ENCODE measurements at places on chromosomes 5 and 9. TPM values are rescaled to one million over a fixed set of nuclear protein-coding genes. Genes with fewer than 3 reads are reported as not detected.

- DNase-seq, result no peak
These were observed 14.3 kb downstream of the PHF2 start for GRCh38 chr9:93590609-93591234.

SPATA31D4 gene
- total RNA-seq, result not detected

HEMGN gene
- 0.56 TPM for total RNA-seq

DNA sequence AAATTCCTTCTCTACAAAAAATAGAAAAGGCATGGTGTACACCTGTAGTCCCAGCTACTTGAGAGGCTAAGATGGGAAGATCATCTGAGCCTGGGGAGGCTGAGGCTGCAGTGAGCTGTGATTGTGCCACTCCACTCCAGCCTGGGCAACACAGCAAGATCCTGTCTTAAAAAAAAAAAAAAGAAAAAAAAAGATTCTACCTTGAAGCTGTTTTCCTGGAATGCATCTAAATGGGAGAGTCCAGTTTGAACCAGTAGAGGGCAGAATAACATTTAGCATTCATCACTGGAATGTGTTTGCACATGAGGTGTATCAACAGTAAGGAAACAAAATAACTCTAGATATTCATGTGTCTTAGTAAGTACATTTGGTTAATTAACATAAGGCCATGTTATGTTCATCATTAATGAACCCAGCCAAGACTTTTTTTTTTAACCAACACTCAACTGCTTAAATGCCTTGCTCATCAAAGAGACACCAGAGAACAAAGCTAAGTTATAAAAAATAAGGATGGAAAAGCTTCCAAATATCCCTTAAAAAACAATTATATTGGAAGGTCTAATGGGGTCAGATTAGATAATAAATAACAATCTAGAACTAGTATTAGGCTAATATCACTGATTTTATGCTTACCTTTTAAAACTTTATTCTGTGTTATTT is 16.1 kb downstream of the IFNE start:
- DNase-seq, result no peak

GRCh38 chr9:129612123-129612522 is 8.8 kb downstream of the C9orf50 start:
- no peak for DNase-seq

FOXD4 gene
- total RNA-seq, result 0.32 TPM

GRCh38 chr9:69181908-69182353 is 7.9 kb downstream of the TJP2 start:
- no peak for DNase-seq

- no peak for DNase-seq
These were observed 17.6 kb downstream of the ECM2 start for GRCh38 chr9:92518199-92518598.

DNA sequence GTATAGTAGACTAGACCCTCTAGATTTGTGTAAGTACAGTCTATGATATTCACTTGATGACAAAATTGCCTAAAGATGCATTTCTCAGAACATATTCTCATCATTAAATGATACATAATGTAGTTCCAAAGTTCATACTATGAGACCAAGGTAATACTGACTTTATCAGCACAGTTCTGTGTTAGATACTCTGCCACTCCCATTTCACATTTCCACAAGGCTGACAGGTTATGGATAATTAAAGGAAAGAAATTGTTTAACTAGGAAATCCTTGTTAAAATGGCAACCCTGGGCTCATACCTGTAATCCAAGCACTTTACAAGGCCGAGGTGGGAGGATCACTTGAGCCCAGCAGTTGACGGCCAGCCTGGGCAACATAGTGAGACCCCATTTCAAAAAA is 33.6 kb downstream of the TYRP1 start:
- no peak for DNase-seq

SH3RF2 gene
- total RNA-seq, result 11.5 TPM

TLX3 gene
- total RNA-seq, result not detected

DNA sequence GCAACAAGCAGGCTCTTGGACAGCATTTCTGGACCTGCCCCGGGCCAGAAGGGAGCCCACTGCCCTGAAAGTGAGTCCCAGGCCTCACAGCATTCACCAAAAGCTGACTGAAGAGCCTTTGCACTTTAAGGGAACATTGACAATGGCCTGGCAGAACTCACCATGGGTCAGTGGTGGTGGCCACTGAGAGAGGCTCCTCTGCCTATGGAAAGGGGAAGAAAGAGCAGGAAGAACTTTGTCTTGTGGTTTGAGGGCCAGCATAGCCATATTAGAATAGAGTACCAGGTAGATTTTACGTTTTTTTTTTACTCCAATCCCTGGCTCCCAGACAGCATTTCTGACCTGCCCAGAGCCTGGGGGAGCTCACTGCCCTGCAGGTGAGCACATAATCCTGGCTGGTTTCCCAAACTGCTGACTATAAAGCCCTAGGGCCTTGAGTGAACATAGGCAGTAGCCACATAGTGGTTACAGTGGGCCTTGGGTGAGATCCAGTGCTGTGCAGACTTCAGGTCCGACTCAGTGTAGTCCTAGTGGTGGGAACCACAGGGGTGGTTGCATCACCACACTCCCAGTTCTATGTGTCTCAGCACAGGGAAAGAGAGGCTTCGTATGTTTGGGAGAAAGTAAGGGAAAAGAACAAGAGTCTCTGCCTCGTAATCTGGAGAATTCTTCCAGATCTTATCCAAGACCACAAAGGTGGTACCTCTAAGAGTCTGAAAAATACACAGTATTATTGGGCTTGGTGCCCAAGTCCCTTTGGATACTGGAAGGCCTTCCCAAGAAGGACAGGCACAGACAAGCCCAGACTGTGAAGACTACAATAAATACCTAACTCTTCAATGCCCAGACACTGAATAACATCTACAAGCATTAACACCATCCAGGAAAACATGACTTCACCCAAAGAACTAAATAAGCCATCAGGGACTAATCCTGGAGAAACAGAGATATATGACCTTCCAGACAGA is 89.5 kb downstream of the TSSK1B start:
- DNase-seq, result no peak

GRCh38 chr9:35958104-35958837 is at the start of gene OR2S2:
OR2S2 (minus strand) TSS chr9:35958154; CDS start chr9:35958098, 56 bp downstream.
- no peak for DNase-seq

DNA sequence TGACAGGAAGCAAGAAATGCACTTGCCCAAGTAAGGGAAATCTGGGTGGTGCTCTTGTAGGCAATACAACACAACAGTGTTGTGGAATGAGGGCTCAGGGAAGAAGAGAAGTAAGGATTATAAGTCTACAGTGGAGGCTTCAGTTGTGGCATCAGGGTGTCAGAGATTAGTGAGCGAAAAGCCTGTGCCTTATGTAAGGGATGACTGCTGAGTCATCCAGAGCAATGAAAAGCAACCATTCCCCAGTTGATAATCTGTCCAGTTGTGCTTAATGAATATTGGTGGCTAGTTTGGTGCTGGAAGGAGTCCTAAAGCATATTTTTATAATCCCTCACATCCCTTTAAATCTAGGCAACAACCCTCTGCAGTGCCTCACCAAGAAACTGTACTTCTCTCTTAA is 42.0 kb downstream of the FBXO38 start:
- DNase-seq, result no peak

TMEM38B gene
- total RNA-seq, result 10.9 TPM

DNA sequence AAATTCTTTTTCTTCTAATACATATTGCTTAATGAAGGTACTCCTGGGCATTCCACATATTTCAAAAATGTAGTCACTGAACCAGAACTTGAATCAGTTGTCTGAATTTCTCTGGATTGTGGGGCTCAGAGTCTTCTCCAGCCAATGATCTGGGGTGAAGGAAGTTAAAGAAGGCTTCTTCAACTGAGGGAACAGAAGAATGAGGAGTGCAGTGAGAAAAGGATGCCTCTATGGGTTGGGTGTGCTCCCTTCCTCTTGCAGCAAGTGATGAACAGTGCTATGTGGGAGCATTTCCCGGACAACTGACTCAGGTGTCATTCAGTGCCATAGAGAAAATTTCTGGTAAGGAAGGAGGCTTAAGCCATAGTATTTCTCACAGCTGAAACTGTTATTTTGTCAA is 7.9 kb downstream of the LNPEP start:
- DNase-seq, result no peak

ANKRD33B gene
- total RNA-seq, result 5.8 TPM

DNA sequence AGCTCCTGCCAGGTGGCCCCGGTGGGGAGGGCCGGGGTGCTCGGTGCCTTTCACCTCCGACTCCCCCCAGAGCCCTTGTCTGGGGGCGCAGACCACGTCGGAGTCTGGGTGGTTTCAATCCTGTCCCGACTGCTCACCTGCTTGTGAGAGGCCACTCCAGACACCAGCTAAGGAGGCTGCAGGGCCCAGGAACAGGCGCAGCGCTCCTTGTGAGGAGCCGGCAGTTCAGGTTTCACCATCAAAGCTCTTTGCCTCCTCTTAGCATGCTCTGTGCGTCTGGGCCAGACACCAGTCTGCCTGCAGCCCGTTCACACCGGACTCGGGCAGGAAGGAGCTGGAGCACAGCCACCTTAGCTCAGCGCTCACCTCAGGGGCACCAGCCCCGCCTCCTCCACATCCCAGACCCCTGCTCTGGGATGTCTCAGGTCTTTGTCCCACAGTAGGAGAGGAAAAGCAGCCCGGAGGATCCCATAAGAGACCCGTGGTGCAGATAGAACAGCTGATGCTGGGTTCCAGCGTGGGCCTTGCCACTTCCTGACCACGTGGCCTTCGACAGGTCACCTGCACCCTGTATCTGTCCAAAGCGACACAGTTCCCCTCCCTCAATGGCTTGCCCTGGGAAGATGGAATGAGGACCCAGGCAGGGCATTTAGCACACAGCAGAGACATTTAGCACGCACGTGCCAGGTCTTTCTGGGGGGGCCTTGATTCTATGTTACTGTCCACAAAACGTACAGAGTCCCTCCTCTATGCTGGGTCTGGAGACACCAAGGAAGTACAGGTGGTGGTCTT is 106.2 kb upstream of the LMX1B start:
- DNase-seq, result peak; percentile 42

- DNase-seq, result no peak
These were observed 327.0 kb upstream of the TNC start for GRCh38 chr9:115444959-115445358.

CCDC69 gene
- 79.0 TPM for total RNA-seq

GRCh38 chr5:153632748-153633290 is 142.3 kb downstream of the GRIA1 start:
- DNase-seq, result no peak

DNA sequence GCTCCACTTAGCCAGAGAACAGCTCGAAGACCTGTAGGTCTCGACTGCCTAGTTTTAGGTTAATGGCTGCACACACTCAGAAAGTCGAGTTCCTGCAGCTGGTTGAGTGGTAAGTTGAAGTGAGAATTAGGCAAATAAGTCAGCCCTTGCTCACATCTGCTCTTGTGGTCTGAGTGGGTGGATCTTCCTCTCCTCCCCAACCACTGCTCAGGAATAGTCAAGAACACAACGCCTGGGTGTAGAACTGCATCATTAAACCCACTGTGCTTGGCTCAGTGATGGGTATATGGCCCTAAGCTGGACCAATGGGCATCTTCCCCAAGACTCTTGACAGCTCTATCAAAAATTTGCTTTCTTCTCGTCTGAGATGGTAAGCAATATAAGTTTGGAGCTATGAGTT is 20.9 kb upstream of the ADAM19 start:
- DNase-seq, result no peak

GRCh38 chr5:41195228-41195627 is 18.1 kb downstream of the C6 start:
- no peak for DNase-seq

GRCh38 chr5:62473209-62473608 is 60.6 kb downstream of the IPO11 start:
- DNase-seq, result no peak

SLC34A1 gene
- not detected for total RNA-seq

GRCh38 chr5:107424491-107424890 is 246.2 kb downstream of the EFNA5 start:
- no peak for DNase-seq

Measured in lower lobe of right lung (tissue), 2 donors.